ENCODE measurements at places on chromosomes 16 and 17.

- no peak for DNase-seq
Measured at GRCh38 chr16:71347146-71347545, 11.4 kb upstream of the CALB2 start.

DNA sequence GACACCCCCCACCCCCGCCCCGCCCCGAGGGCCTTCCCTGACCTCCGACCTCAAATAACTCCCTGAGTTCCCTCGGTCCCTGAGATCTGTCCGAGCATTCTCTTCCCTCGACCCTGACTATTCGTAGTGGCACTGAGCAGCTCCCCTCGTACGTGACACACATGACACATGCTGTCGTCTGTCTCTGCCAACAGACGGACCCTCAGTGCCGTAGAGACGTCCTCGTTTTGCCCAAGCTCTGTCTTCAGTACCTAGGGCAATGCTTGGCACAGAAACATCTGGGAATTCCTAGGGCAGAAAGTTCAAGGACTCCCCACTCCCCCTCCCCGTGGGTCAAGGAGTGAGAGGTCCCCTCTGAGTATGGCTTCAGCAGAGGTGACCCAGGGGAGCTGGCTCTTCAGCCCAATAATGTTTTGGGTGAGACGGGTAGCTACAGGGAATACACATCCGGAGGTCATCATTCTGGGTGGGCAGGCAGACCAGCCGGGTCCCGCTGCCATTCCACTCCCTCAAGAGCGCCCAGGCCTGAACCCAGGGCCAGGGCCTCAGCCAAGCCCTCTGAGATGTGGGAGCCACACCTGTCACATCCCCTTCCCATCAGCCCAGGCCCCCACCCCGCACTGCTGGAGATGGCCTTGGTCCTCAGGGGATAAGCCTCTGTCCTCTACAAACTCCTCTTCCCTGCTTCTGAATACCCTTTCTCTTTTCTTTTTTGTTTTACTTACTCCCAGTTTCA, 671 bp upstream of the FADS6 start:
- DNase-seq, result no peak

GRCh38 chr16:23528644-23529310, 18.5 kb upstream of the GGA2 start:
- no peak for DNase-seq

GRCh38 chr16:68385371-68385770, 62.9 kb downstream of the SMPD3 start:
- DNase-seq, result no peak

DNA sequence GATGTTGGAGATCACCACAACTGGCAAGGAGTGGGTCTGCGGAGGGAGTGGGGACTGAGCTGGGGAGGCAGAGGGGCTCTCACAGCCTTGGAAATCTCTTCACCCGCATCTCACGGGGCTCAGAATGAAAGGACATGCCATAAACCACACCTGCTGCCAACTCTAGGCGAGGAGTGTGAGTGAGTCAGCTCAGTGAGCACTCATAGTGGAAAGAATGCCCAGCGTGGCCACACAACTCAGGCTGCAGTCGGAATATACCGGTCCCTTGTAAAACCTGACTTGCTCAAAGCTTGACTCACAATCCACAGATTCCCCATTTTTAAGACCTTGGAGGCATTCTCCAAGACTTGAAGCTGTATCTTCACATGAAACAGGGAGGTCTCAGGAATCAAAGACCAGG, 36.7 kb downstream of the STAT5A start:
- no peak for DNase-seq

GRCh38 chr17:81299846-81300585, 4.9 kb upstream of the SLC38A10 start:
- no peak for DNase-seq

DNA sequence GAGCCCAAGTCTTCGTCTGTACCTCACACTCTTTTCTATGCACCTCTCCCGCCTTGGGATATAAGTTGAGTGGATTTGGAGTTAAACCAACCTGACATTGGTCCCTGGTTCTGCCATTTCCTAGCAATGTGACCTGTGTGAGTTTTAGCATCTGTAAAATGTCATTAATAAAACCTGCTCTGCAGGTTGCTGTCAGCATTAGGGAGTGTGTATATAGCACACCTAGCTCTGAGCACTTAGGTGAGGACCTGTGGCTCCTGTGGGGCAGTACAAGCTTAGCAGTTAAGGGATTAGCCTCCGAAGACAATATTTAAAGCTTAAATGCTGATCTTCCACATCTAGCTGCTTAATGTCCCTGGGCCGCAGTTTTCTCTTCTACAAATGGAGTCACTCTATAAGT, 248.0 kb downstream of the TMEM114 start:
- no peak for DNase-seq

- DNase-seq, result no peak
Measured at GRCh38 chr17:10610884-10611283, 46.2 kb downstream of the MYH3 start.

DNA sequence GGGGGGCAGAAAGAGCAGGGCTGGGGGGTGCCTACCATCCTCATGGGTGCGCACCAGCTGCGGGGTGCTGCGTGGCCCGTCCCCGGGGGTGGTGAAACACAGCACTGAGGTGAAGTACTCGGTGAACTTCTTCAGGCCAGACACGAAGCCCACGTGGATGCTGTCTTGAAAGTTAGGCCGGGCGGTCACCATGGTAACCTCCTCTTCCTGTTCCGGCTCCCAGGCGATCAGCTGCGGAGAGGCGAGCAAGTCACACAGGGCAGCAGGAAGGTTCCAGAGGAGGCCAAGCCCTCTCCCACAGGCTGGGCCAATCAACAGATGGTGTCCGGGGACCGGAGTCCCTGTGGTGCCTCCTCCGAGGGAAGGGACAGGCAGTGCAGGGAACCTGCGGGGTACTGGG, 90.1 kb upstream of the CDC42EP4 start:
- DNase-seq, result no peak

DNA sequence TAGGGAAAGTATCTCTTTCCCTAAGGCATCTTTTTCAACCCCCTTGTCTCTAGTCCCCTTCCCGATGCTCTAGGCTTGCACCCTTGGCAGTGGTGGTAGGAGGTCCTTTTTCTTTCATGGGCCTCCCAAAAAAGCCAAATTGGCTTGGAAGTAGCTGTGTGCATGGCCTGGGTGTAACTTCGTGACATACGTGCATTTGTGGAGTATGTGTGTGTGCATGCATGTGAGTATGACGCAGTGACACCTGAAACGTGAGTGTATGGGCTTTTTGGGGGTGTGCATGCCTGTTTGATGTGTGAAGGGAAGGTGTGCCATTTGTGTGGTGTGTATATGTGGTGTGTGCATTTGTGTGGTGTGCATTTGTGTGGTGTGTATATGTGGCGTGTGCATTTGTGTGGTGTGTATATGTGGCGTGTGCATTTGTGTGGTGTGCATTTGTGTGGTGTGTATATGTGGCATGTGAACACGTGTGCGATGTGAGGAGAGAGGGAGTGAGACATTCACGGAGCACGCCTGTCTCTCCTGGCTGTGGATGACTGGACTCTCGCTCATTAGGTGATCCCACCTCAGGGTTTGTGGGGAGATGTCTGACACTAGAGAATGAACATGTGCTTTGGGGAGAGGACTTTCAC, 15.7 kb downstream of the IGFBP4 start:
- no peak for DNase-seq

DNA sequence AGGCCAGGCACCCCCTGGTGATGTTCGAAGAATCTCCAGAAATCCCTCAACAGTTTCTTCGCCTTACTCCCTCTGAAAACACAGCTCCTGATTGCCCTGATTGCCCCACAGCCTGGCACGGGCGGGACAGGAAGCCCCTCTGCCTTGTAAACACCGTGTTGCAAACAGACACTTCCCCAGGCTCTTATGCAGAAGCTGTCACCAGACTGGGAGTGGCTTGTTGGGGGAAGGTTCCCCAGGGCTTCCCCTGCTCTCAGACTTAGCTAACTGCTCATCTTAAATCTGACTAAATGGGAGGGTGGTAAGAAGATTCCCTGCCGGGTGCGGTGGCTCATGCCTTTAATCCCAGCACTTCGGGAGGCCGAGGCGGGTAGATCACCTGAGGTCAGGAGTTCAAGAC, 11.2 kb downstream of the PIK3R5 start:
- peak; percentile 58 for DNase-seq

GRCh38 chr16:68981971-68982370, 123.5 kb upstream of the HAS3 start:
- no peak for DNase-seq

DNA sequence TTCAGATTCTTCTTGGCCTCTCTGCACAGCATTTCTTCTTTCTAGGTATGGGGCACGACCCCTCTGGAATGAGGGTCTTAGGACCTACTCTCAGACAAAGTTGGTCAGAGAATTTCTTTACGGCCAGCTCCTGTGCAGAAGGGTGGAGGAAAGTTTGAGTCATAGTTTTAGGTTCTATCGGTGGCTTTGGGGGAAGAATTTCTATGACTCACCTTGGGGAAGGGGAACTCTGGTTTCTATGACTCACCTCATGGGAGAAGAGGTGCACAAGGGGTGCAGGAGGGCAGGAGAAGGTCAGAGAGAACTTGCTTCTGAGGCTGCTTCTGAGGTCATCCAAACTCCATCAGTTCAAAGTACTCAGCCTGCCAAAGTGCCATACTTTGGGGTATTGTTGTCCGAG, 2.5 kb upstream of the ABCC12 start:
- DNase-seq, result peak; percentile 38

DNA sequence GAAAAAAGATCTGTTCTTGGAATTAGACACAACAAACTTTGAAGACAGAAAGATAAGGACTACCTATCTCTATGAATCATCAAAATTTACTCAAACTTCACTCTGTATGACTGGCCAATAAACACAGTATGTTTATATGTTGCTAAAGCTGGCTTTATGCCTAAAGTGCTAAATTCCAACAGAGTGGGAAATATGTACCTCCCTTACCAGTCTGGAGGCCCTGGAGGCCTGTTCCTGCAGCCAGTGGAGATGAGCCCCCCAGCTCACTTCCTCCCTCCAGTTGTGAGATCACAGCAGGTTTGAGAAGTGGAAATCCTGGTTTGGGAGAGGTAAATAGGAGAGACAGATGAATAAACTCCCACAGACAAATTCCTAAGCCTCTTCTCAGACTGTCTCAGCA, 9.0 kb downstream of the ZNF23 start:
- DNase-seq, result no peak

DNA sequence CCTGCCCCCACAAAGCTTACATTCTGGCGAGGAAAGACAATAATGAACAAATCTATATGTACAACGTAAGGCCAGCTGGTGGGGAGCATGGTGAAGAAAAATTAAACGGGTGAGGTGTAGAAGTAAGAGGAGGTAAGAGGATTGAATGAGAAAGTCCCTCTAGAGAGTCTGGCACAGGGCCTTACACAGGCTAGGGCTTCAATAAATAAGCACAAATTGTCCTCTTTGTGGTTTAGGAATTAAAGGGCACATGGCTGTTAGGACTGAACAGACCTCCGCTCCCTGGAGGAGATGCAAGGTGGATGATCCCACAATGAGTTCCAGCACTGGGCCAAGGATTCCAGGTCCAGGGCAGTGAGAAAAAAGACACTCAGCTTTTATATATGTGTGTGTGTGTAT, 43.1 kb upstream of the HAPSTR1 start:
- DNase-seq, result no peak

DNA sequence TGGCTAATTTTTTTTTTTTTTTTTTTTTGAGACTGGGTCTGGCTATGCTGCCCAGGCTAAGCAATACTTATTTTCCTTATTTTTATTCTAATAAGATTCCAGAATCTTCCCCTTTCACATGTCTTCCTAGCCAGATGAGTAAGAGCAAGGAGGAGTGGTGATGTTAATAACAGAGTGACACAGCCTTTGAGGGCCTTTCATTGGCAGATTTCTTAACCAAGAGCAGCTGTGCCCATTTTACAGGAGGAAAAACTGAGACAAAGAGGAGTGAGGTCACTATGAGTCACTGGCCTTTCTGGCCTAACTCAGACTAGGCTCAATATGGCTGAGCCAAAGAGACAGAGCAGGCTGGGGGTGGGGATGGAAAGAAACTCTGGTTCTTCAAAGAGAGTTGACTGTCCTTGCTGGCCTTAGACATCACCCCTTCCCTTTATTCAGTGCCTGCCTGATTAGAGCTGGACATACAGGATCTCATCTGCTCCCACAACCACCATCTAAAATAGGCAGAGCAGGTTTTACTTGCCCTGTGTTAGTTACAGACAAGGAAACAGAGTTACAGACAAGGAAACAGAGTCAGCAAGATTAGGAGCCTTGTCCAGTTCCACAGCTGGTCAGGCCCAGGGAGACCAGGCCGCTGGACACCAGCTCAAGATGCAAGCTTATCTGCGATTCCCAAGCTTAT, 50.0 kb upstream of the TOB1 start:
- DNase-seq, result no peak

GRCh38 chr16:85314512-85314971, 202.3 kb upstream of the CIBAR2 start:
- DNase-seq, result no peak

DNA sequence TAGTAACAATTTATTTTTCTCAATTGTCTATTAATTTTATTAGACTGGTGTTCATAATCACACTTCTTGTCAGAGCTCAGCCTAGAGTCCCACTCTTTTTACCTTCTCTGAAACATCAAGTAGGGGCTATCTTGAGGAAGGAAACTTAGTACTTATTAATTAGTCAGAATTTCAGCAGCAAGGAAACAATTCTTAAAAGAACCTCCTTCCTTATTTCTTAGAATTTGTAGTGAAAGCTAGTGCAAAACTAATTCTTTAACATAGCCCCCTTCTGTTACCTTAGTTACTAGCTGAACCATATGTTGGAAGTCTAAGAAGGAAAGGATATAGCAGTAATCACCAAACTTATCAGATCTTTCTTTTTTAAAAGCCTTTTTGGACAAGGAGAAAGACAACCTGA, 35.2 kb downstream of the MAP2K4 start:
- no peak for DNase-seq

DNA sequence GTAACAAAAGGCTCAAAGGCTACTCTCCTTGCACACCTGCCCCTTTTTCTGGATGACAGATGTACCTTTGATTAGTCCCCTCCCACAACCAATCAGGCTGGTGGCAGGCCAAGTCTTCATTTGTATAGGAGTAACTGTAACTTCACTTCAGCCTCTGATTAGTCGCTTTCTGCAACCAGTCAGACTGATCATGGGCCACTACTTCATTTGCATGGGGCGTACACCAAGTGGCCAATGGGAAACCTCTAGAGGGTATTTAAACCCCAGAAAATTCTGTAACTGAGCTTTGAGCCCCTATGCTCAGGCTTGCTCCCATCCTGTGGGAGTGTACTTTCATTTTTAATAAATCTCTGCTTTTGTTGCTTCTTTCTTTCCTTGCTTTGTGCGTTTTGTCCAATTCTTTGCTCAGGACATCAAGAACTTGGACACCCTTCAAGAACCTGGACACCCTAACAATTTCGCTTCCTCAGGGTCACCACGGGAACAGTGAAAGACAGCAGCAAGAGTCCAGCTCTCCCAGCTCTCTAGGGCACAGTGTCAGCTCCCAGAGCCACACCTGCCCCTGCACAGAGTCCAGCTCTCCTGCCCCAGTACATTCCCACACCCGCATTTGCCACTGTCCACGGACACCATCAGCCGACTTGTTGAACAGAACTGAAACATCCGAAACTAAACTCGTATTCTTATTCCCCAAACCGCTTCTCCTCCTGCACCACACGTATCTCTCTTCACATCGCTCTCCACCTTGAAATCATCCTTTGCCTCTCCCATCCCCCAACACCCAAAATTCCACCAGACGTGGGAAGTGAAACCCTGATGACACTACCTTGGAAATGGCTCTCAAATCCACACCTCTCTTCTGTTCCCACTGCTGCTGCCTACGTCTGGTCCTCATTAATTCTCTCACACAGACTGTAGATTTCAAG, 53.4 kb downstream of the ABCC12 start:
- DNase-seq, result no peak

Measured in stimulated activated CD4-positive, alpha-beta T cell treated with anti-CD3 and anti-CD28 coated beads, TNF-alpha, amount 100 ng/mL, for 24 hours (primary cell).